ENCODE measurements at places on chromosomes 16 and 17. TPM values are rescaled to one million over a fixed set of nuclear protein-coding genes. Genes with fewer than 3 reads are reported as not detected.

The HIGD1B gene
- 5.4 TPM for total RNA-seq

The MAP3K3 gene
- total RNA-seq: 26.9 TPM

The YBX2 gene
- 0.50 TPM for total RNA-seq

The TAOK2 gene
- total RNA-seq: 42.2 TPM

The SNX20 gene
- 0.61 TPM for total RNA-seq

GRCh38 chr17:71985111-71986039, 135.4 kb upstream of the SOX9 start:
- no peak overlapping the region for H3K27ac ChIP-seq
- no peaks in the 10 kb centered on the region for H3K27me3 ChIP-seq
- no peaks in the 10 kb centered on the region for H3K4me1 ChIP-seq
- no peak overlapping the region for H3K4me3 ChIP-seq

DNA sequence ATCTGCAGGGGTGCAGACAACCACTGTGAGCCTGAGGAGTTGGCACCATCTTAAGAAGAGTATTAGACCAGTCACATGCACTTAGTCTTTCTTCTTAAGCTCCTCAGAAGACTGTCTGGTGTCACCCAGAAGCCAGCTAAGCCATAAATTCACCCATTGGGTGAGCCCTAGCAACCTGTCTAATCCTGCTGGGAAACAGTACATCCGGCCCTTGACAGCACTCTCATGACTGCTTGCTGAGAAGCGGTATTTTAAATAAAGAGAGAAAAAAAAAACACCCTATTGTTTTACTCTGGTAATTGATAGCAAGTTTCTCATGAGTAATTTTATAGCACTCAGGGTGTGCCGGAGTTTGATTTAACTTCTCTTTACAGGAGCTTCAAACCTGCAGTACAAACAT, 134.7 kb downstream of the SOX9 start:
- H3K27me3 ChIP-seq: no peaks in the 10 kb centered on the region
- H3K27ac ChIP-seq: no peak overlapping the region
- no peaks in the 10 kb centered on the region for H3K36me3 ChIP-seq
- DNase-seq: no peak
- H3K4me3 ChIP-seq: no peak overlapping the region
- H3K4me1 ChIP-seq: no peaks in the 10 kb centered on the region

DNA sequence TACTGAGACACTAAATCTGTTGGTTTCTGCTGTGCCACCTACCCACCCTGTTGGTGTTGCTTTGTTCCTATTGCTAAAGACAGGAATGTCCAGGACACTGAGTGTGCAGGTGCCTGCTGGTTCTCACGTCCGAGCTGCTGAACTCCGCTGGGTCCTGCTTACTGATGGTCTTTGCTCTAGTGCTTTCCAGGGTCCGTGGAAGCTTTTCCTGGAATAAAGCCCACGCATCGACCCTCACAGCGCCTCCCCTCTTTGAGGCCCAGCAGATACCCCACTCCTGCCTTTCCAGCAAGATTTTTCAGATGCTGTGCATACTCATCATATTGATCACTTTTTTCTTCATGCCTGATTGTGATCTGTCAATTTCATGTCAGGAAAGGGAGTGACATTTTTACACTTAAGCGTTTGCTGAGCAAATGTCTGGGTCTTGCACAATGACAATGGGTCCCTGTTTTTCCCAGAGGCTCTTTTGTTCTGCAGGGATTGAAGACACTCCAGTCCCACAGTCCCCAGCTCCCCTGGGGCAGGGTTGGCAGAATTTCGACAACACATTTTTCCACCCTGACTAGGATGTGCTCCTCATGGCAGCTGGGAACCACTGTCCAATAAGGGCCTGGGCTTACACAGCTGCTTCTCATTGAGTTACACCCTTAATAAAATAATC, 14.6 kb downstream of the STH start:
- peaks cover 19% of the 10 kb centered on the region for H3K4me1 ChIP-seq
- no peak overlapping the region for H3K4me3 ChIP-seq
- peaks cover 45% of the 10 kb centered on the region for H3K36me3 ChIP-seq
- H3K27ac ChIP-seq: no peak overlapping the region
- no peaks in the 10 kb centered on the region for H3K27me3 ChIP-seq

GRCh38 chr17:10842658-10843057, 4.8 kb upstream of the PIRT start:
- peaks cover 2% of the 10 kb centered on the region for H3K27me3 ChIP-seq
- DNase-seq: peak; percentile 93
- no peaks in the 10 kb centered on the region for H3K36me3 ChIP-seq
- peak overlapping the region; percentile 25 for H3K27ac ChIP-seq
- H3K4me1 ChIP-seq: peaks cover 36% of the 10 kb centered on the region

- peak overlapping the region; percentile 67 for H3K4me3 ChIP-seq
- H3K27ac ChIP-seq: peak overlapping the region; percentile 95
- peaks cover 13% of the 10 kb centered on the region for H3K4me1 ChIP-seq
- peak; percentile 19 for DNase-seq
These were observed 397 bp downstream of the NCOR1 start for GRCh38 chr17:16215002-16215272.

GRCh38 chr17:13209081-13209480, 191.3 kb upstream of the ELAC2 start:
- DNase-seq: no peak
- H3K4me1 ChIP-seq: no peaks in the 10 kb centered on the region
- H3K4me3 ChIP-seq: no peak overlapping the region
- no peaks in the 10 kb centered on the region for H3K36me3 ChIP-seq

DNA sequence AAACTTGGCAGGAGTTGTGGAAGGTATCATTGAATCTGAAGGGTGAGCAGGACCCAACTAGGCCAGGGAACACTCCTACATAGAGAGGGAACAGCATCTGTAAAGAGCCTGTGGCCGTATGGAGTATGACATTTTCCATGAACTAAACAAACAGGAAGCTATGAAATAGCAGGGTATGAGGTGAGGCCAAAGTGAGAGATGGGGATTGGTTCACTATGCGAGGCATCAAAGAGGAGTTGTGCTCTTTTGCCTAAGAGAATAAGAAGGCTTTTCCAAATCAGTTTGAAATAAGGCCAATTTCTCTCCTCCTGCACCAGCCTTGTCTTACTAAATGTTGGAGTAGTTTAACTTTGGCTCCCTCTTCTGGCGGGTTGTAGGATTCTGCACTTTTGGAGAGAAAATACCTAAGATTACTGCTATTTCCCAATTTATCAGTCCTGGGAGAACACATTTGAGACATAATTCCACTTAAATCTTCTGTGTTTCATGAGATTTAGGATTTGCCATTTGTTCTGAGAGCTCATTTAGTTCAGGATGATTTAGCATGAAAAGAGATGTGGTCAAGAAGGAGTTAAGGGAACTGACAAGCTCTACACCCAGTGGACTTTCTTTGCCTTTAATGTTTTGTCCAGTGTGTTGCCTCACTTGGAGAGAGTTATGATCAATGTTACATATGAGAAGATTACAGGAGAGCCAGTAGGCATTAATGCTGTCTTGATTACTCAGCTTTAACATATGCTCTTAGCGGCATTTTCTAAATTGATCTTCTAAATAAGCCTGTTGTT, 55.4 kb downstream of the TNRC6C start:
- no peaks in the 10 kb centered on the region for H3K27me3 ChIP-seq
- H3K27ac ChIP-seq: peak overlapping the region; percentile 40
- no peak overlapping the region for H3K4me3 ChIP-seq
- DNase-seq: peak; percentile 72
- H3K36me3 ChIP-seq: peaks cover 16% of the 10 kb centered on the region
- H3K4me1 ChIP-seq: peaks cover 5% of the 10 kb centered on the region

DNA sequence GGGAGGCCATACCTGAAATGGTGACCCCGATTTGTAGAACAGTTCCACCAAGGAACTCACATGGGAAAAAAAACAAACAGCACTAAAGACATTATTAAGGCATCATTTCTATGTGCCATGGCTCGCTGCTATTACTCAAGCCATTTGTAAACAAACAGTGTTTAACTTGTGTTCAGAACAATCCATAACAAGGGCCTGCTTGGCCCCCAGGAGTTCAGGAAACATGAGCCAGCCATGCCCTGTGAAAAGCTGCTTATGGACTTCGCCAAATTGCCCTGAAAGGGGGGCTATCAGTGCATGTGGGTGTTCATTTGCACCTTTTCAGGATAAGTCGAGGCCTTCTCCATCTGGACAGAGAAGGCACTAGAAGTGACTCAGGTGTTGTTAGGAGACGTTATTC, 8.0 kb downstream of the POLR3K start:
- no peaks in the 10 kb centered on the region for H3K27me3 ChIP-seq
- no peak overlapping the region for H3K27ac ChIP-seq
- DNase-seq: no peak

- peak overlapping the region; percentile 90 for H3K27ac ChIP-seq
- no peaks in the 10 kb centered on the region for H3K36me3 ChIP-seq
- H3K4me1 ChIP-seq: peaks cover 57% of the 10 kb centered on the region
These were observed 13.8 kb upstream of the TMEM92 start for GRCh38 chr17:50260501-50260911.

GRCh38 chr16:27742333-27742732, 192.4 kb downstream of the KATNIP start:
- peaks cover 30% of the 10 kb centered on the region for H3K36me3 ChIP-seq
- H3K27ac ChIP-seq: no peak overlapping the region
- no peaks in the 10 kb centered on the region for H3K4me1 ChIP-seq
- no peak for DNase-seq

DNA sequence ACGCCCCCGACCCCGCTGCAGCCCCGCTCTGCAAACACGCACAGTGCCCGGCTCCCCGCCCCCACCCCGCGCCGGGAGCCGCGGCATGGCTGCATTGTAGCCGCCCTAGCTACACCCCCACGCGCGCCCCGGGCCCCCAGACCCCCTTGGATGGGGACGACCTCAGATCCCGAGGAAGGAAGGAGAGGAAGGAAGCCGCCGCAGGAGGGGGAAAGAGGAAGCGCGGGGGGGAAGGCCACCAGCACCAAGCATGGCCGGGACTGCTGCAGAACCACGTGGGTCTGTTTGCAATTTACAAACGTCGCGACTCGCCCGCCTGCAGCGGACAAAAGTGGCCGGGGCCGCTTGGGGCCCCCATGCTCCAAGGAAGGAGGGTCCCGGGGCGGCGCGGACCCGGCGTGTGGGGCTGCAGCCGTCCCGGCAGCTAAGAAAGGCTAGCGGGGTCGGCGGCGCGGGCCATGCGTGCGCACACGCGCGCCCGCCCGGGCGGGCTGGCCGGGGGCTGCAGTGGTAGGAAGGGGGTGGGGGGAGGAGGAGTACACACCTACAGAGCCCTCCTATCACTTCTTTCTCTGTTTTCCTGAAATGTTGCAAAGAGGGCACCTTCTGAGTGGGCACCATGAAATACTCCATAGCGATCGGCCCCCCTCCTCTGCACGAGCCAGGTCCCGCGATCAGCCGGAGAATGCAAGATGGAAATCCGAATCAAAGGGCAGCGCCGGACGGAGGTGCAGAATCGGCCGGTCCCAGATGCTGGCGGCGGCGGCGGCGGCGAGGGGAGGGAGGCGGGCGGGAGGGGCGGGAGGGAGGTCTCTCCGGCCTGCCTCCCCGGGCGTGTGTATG, 488 bp downstream of the TFAP4 start:
- H3K36me3 ChIP-seq: peaks cover 3% of the 10 kb centered on the region
- peak overlapping the region; percentile 99 for H3K4me3 ChIP-seq
- no peak for DNase-seq

DNA sequence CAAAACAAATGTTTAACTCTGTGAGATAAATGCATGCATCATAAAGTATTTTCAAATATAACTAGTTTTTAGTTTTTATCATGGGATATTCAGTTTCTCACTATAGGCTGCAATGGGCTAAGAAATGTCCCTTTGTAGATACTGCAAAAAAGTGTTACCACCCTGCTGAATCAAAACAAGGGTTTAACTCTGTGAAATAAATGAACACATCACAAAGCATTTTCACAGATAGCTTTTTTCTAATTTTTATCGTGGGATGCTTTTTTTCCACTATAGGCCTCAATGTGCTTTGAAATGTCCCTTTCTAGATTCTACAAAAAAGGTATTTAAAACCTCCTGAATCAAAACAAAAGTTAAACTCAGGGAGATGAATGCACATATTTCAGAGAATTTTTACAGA, 541.1 kb downstream of the KCNJ18 start:
- no peaks in the 10 kb centered on the region for H3K36me3 ChIP-seq
- H3K27ac ChIP-seq: no peak overlapping the region
- no peaks in the 10 kb centered on the region for H3K27me3 ChIP-seq
- no peak overlapping the region for H3K4me3 ChIP-seq
- H3K4me1 ChIP-seq: no peaks in the 10 kb centered on the region
- no peak for DNase-seq

DNA sequence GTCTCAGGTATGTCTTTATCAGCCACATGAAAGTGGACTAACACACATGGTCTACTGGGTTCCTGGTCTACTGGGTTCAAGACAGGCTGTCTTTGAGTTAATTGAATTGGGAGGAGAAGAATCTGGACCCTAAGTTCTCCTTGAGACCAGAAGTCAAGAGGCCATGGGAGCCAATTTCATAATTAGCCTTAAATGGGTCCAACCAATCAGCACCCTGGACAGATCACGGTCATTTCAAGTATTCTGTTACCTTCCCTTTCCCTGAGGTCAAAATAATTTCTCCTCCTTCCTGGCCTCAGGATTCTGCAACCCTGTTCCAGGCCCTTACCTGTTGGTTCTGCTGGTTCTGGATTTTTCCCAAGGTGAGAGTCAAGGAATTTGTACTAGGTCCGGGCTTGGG, 23.8 kb downstream of the OSBPL7 start:
- H3K36me3 ChIP-seq: no peaks in the 10 kb centered on the region
- no peak overlapping the region for H3K27ac ChIP-seq
- H3K4me3 ChIP-seq: no peak overlapping the region
- no peaks in the 10 kb centered on the region for H3K4me1 ChIP-seq

DNA sequence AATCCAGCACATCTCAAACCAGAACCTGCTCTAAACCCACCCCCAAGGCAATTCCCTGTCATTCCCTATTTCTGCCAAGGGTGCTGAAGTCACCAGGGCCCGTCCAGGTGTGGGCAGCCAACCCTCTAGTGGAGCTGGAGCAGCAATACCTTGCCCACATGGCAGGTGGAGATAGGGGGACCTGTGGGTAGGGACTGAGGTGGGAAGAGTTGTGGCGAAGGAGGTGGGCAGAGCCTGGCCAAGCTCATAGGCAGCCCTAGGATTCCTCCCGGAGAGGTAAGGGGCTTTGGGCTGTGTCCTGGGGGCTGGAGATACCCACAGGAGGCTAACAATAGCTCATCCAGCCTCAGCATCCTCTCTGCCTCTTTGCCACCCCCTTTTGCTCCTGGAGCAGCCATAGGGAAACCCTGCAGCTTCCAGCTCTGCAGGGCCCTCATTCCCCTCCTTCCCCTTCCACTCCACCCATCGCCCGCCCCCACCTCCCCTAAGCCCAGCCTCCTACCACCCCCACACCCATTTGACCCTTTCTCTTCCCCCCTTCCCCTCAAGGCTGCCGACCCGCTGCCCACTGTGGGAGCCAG, 30.4 kb upstream of the CRHR1 start:
- H3K36me3 ChIP-seq: no peaks in the 10 kb centered on the region
- H3K27me3 ChIP-seq: no peaks in the 10 kb centered on the region
- DNase-seq: no peak
- H3K4me1 ChIP-seq: peaks cover 18% of the 10 kb centered on the region
- H3K4me3 ChIP-seq: no peak overlapping the region

DNA sequence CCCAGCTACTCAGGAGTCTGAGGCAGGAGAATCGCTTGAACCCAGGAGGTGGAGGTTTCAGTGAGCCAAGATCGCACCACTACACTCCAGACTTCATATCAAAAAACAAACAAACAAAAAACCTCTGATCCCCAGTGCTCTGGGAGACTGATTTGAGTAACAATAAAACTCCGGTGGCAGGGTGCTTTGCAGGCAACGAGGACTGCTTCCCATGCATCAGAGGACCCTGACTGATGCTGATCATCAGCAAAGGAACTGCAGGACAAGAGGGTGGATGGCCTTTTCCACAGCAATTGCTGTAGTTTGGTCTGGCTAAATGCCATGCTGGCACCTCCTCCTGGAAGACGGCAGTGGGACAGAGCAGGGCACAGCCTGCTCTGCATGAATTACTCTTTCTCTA, 6.4 kb upstream of the SLC39A11 start:
- H3K4me3 ChIP-seq: no peak overlapping the region
- H3K36me3 ChIP-seq: no peaks in the 10 kb centered on the region
- no peaks in the 10 kb centered on the region for H3K27me3 ChIP-seq
